ENCODE measurements at places on chromosomes 13 and 19. TPM values are rescaled to one million over a fixed set of nuclear protein-coding genes. Genes with fewer than 3 reads are reported as not detected.

DNA sequence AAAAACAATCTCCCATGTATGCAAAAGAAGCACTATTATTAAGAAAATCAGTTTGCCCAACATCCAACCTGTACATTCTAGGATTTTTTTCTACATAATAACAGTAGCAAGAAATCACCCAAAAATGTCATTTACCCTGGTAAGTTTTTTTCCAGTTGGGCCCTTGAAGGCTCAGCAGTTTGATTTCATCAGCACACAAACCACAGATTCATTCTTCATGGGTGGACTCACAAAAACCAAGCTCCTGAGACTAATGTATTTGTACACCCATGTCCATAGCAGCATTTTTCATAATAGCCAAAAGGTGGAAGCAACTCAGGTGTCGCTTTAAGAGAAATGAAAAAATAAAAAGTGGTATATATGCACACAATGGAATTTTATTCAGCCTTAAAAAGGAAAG is 210.1 kb downstream of the TBC1D4 start:
- no peak for DNase-seq

DNA sequence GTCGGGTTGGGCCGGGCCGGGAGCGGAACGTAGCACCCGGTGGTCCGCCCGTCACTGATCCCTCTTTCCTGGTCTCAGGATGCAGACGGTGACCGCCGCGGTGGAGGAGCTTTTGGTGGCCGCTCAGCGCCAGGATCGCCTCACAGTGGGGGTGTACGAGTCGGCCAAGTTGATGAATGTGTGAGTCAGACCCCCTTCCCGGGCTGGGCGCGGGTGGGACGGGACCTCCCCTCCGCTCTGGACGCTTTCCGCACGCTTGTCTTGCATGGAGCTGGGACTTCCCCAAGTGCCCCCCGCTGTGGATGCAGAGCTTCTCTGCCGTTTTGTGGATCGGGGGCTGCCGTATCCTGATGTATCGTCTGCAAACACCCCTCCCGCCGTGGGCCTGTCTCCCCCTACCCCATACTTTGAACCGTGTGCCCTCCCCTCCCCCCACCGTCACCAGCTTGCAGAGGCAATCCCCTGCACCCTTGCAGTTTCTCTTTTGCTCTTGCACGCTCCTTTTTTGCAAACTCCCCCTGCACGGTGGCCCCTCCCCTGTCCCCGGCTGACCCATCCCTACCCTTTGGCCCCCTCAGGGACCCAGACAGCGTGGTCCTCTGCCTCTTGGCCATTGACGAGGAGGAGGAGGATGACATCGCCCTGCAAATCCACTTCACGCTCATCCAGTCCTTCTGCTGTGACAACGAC is 669 bp downstream of the GADD45B start:
- DNase-seq: no peak

- no peak for DNase-seq
These were observed 31.2 kb downstream of the CYP4F2 start for GRCh38 chr19:15866636-15867035.

DNA sequence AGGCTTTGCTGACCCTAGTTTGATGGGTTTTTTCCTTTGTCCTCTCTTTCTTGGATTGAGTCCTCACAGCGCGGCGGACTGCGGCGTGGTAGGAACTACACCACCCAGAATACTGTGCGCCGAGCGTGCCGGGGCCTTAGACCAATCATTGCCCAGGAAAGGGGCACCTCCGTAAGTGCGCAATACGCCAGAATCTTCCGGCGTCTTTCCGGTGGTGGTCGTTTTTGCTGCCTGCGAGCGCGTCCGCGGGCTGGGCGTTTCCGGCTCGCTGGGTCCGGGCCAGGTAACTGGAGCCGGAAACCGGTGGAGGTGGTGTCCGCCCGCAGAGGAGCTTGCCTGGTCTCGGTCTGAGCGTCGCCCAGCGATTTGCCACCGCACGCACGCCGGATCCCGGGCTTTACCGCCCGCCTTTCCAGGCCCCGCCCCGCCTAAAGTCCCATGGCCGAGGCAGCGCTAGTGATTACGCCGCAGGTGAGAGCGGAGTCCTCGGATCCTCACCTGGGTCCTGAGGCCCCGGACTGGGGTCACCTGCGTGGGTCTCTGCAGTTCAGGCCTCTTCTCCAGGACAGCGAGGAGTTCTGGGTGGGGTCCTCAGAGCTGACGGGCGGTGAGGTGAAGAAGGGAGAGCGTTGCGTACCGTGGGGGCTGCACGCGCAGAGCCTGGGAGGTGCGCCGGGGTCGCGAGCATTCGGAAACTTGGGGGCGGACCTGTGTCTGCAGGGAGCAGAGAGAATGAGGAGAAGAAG is at the start of gene ZNF549:
ZNF549 (plus strand) TSS at position 221 of the 746 bp plus-strand sequence; CDS start at position 439, 218 bp downstream.
- peak; percentile 88 for DNase-seq

DNA sequence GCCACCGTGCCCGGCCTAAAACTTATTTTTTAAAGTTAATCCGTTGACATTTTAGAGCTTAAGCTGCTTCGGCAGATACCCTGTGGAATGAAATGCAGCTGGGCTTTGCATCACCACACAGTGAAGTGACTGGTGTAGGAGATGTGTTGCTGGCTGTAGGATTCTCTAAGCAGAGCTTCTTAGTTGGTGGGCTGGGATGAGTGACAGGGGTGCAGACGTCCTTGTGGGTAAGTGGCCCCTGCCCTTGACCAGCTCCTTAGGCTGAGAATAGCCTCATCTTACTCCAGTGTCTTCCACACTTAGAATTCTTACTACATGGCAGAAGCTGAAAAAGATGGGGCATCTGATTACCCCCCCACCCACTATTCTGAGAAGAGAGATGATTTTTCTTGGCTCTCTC is 11.6 kb downstream of the GATAD2A start:
- no peak for DNase-seq

- no peak for DNase-seq
These were observed 6.8 kb downstream of the PARP4 start for GRCh38 chr13:24505756-24506155.

DNA sequence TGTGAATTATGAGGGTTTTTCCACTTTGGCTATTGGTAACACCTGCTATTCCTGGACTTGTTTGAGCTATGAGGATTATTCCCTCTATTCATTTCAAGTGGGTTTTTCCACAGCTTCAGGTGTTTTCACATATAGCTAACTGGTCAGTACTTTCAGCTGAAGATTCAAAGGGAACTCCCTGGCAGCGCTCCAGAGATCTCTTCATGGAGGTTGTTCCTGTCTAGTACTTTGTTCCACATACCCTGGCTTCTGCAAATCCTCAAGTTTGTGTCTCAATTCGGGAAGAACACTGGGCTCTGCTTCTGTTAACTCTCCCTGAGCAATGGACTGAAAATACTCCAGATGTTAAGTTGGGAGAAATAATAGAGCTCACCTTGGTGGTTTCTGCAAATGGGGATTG is 5.6 kb upstream of the ZNF607 start:
- no peak for DNase-seq

DNA sequence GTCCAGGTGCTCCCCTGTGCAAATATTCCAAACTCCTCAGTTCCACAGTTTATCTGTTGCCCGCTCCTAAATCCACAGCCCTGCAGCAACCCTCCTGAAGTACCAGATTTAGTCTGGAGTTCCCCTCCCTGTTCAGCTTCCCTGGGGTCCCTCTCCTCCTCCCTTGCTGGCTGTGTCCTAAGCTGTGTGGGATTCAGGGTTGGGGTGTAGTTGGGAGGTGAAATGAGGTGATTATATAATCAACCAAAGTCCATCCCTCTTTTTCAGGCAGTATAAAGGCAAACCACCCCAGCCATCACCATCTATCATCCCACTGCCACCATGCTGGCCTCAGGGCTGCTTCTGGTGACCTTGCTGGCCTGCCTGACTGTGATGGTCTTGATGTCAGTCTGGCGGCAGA is at the start of gene CYP2A13:
CYP2A13 (plus strand) TSS at position 301 of the 400 bp plus-strand sequence; CDS start at position 322, 21 bp downstream.
- DNase-seq: no peak

DNA sequence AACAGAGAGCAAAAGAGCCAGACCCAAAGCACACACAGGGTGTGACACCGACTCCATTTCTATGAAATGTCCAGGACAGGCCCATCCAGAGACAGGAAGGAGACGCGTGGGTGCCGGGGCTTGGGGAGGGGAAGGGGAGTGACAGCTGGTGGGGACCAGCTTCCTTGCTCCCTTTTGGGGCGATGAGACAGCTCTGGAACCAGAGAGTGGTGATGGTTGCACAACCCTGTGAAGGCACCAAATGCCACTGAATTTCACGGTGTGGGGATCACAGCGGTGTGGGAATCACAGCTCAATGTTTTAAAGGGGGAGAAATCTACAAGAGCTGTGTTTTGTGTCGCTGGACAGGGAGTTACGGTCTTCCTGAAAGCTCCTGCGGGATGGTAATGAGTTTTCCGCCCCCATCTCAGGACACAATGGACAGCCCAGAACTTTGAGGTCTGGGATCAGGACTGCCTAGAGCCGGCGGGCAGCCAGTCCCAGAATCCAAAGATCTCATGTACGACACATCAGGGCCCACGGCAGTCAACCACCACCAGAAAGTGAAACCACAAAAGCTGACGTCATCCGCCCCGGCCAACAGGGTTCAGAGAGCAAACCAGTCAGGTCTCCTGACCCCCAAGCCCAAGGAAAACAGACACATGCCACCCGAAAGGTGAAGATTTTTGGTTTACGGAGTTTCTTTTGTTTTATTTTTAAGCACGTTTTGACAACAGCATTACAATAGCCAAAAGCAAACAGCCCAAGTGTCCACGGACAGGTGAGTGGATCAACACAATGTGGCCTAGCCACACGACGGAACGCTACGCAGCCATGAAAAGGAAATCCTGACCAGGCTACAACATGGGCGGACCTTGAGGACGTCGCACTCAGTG is 7.3 kb downstream of the SGTA start:
- DNase-seq: no peak

DNA sequence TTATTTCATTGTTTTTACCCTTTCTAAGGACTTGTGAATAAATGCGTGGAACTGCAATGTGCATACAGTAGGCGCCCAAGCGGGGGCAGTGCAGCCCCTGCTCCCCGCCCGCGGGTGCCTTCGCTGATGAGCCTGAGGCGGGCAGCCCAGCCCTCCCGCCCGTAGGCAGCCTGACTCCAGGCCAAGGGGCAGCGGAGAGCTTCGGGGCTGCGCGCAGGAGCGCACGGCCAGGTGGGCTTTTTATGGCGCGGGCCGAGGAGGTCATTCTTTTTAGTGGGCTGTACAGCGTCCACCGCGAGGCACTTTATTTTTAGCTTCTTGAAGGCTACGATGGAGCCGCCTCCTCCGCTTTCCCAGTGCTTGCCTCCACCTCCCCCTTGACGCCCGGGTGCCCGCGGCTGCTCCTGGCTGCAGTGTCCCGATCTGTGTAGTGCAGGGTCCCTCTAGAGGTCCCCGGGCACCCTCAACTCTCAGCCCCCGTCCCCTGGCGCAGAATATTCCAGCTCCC is 60.5 kb downstream of the CCNE1 start:
- no peak for DNase-seq

DNA sequence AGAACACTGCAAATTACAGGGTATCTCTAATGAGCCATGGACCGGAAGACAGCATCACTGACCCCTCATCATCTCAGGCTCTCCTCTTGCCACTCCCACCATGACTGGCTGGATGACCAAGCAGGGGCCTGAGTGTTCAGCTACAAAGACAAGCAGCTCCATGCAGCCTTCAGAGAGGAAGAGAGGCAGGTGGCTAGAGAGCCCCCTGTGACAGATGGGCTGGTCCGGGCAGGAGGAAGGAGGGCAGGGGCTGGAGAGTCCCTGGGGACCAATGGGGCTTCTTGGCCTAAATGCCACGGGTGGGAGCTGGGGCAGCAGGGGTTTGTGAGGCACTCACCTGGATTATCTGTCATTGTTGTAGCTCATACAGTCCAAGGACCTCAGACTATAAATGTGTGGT is 12.8 kb upstream of the RASA3 start:
- DNase-seq: no peak

DNA sequence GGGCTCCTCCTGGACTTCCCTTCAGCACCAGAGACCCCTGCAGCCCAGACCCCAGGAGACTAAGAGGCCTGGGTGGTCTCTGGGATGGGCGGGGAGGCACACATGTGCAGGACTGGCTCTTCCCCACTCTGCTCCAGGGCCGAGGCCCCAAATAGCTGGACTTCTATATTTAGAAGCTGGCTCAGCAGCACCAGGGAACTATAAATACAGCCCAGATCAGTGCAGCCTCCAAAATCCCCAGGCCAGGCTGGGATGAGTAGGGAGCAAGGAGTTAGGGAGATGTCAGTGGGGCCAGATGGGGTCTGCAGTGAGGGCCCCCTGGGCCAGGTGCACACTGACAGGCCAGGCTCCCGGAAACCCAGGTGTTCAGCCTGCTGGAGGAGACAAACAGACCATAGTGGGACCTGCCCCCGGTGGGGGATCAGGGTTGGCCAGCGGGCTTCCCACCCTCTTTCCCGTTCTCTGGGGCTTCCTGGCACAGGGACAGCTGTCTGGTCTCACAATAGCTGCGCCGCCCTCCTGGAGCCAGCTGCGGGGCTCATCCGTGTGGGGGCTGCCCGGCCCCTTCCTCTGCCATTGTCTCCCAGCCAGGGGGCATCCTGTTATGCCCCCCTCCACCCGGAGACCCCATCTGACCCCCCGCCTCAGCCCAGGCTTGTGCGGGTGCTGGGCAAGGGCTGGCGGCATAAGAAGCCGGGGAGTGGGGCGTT is 5.5 kb upstream of the ADGRE5 start:
- no peak for DNase-seq

DNA sequence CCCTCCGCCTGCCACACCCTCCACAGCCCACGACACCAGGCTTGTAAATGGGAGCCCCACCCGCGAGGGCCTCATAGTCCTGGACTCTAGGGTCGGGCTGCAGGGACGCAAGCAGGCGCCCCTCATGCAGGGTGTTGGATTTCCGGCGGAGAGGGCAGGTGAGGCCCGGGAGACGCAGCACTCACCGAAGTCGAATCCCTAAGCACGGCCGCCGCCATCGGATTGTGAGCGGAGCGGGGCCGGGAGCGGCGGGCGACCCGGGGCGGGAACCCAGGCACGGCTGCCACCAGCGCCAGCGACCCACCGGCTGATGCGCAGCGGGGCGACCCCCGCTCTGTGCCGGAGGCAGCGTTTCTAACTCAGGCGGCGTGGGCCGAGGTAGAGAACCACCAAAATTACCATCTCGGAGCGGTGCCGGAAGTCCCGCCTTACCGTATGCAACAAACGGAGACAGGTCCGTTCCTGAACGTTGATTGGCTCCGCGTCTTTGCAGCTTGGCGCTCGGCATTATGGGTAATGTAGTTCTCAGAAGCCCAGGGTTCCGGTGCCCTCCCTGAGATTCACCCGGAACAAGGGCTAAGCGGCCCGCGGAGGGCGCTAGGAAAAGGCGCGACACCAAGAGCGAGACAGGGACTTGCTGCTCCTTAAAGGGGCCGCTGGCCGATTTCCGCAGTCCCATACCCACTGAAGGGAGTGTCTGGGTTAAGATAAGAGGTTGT is at the start of gene ZNF416:
ZNF416 (minus strand) TSS at position 425 of the 719 bp plus-strand sequence; CDS start at position 218, 207 bp downstream.
- DNase-seq: peak; percentile 89

- DNase-seq: no peak
These were observed 1.4 kb downstream of the RASA3 start for GRCh38 chr13:114130837-114131582.

- DNase-seq: no peak
These were observed 2.8 kb upstream of the SHC2 start for GRCh38 chr19:463483-464207.

The RBM42 gene
- 66.4 TPM for total RNA-seq

The ZSCAN1 gene
- total RNA-seq: 2.9 TPM

The SIGLEC5 gene
- total RNA-seq: not detected

The LPAR6 gene
- total RNA-seq: 21.1 TPM

The SERPINE3 gene
- 0.31 TPM for total RNA-seq

Measured in mesothelial cell of epicardium (in vitro differentiated cells).